ENCODE measurements at places on chromosomes 7 and 10. TPM values are rescaled to one million over a fixed set of nuclear protein-coding genes. Genes with fewer than 3 reads are reported as not detected.

Gene CDK6
- total RNA-seq = 20.6 TPM

Gene WASL
- total RNA-seq = 24.8 TPM

Gene FRMPD2
- total RNA-seq = not detected

Gene LAMTOR4
- 161 TPM for total RNA-seq

Gene SMO
- total RNA-seq = 22.1 TPM

Gene TMEM229A
- not detected for total RNA-seq

DNA sequence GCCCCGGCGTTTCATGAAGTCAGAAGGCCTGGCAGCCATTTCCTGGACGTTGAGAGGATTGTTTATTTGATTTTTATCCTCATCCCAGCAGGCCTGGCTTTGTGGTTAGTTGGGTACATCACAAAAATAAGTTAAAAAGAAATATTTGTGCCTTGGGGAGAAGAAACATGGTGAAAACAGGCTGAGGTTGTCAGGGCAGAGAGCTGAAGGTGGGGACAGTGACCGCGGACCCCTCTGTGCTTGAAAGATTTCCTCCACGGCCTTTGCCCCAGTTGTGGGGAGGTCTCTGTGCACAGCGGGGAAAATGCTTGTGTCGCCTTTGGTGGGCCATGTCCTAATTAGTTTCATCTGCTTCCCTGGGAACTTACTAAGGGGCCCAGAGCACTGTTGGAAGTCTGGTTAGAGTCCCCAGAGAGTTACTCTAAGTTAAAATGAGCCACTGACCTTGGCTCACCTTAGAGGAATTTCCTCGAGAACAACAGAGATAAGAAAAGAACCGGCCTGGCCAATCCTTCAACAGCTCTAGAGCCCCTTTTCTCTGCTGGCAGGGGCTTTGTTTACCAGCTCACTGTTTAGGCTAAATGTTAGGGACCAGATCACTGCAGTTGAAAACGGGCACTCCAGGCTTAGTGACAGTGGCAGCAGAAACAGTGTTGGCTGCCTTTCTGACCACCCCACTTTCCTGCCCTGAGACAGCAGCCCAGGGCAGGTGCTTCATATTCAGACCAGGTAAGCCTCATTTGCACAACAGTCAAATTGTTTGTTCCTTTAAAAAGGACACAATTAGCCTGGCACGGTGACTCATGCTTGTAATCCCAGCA is 37.9 kb downstream of the CRCP start:
- peaks cover 55% of the 10 kb centered on the region for H3K4me1 ChIP-seq
- H3K27ac ChIP-seq = peak overlapping the region; percentile 87
- no peak for DNase-seq

DNA sequence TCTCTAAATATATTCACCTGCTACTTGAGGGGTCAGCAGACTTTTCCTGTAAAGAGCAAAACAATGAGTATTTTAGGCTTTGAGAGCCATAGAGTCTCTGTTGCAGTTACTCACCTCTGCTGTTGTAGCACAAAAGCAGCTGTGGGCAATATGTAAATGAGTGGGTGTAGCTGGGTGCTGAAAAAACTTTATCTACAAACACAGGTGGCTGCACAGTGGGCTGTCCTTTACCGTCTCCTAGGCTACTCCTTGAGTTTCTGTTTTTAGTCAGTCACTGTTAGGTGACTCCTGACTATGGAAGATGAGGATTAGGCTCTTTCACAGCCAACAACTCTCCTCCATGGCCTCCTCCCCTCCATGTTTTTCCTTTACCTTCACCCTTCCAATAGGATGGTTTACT is 286.1 kb upstream of the C7orf33 start:
- H3K36me3 ChIP-seq = no peaks in the 10 kb centered on the region
- H3K27me3 ChIP-seq = no peaks in the 10 kb centered on the region
- peaks cover 15% of the 10 kb centered on the region for H3K4me1 ChIP-seq
- no peak for DNase-seq
- no peak overlapping the region for H3K4me3 ChIP-seq
- no peak overlapping the region for H3K27ac ChIP-seq

GRCh38 chr7:108408296-108408991 is 47.8 kb downstream of the NRCAM start:
- no peaks in the 10 kb centered on the region for H3K36me3 ChIP-seq
- H3K4me1 ChIP-seq = no peaks in the 10 kb centered on the region
- DNase-seq = no peak
- H3K27ac ChIP-seq = no peak overlapping the region
- H3K4me3 ChIP-seq = no peak overlapping the region
- no peaks in the 10 kb centered on the region for H3K27me3 ChIP-seq

DNA sequence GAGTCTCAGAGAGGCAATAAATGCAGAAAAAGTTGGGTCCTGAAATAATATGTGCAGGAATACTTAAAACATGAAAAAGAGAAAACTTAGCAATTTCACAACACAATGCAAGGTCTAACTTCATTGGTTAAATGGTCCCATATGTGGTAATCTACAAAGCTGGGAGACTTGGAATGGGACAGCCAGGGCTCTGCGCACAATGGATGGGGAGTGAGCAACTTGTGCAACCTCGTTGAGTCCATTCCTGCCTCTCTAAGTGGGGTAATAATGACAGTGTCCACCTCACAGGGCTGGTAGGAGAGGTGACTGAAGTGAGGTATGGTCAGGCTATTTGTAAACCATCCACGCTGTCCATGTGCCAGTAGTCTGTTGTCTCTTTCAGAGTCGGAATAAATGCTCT is 11.8 kb upstream of the EMX2 start:
- no peaks in the 10 kb centered on the region for H3K36me3 ChIP-seq
- DNase-seq = no peak
- H3K4me1 ChIP-seq = peaks cover 24% of the 10 kb centered on the region
- H3K27me3 ChIP-seq = no peaks in the 10 kb centered on the region

DNA sequence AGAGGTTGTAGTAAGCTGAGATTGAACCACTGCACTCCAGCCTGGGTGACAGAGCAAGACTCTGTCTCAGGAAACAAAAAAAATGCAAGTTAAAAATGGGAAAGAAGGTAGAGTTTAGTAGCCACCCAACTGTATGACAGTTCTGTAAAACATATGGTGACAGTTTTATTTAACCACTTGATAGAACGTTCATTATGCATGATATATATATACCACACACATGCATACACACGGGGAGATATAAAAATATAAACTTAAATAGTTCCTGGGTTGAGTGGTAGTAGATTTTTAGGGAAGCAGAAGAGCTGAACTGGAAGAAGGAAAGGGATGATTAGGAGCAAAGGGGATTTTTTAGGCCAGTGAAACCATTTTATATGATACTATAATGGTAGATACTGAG is 120.0 kb downstream of the KMT2C start:
- H3K27ac ChIP-seq = no peak overlapping the region
- H3K27me3 ChIP-seq = no peaks in the 10 kb centered on the region
- H3K36me3 ChIP-seq = no peaks in the 10 kb centered on the region
- H3K4me1 ChIP-seq = peaks cover 35% of the 10 kb centered on the region

DNA sequence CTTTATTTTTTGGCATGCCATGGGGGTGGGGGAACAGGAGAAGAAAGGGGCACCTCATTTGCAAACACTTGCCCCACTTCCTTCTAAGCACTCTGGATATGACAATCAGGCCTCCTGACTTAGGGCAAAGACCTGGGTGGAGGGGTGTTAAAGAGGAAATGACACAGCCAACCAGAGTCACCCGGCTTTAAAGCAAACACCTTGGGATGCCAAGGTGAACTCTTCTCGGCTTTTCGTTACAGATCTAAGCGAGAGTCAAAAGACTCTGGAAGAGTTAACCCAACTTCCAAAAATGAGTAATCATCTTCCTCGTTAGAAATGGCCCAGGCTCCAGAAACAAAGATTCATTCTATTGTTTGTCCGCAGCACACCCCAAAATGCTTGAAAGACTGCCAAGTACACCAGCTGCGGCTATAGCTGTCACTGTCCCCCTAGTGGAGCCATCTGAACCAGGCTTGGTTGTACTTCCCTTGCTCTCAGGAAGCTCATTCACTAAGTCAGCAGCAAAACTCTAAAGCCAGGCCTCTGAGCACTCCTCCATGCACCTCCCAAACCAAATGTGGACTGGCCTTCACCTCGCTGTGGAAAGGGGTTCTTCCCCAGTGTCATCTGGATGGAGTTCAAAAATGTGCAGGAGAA is 24.8 kb downstream of the FAM53B start:
- no peak overlapping the region for H3K4me3 ChIP-seq
- no peaks in the 10 kb centered on the region for H3K36me3 ChIP-seq
- H3K4me1 ChIP-seq = peaks cover 93% of the 10 kb centered on the region
- no peaks in the 10 kb centered on the region for H3K27me3 ChIP-seq
- peak overlapping the region; percentile 25 for H3K27ac ChIP-seq
- no peak for DNase-seq
